ENCODE measurements at places on chromosomes 2 and 18.

- no peak for DNase-seq
Observed at GRCh38 chr2:161983331-161983651, 90.7 kb downstream of the DPP4 start.

- DNase-seq: no peak
Observed at GRCh38 chr2:109318150-109318948, 189.3 kb downstream of the SH3RF3 start.

GRCh38 chr2:181658444-181658843 is 1.5 kb upstream of the CERKL start:
- DNase-seq: no peak

DNA sequence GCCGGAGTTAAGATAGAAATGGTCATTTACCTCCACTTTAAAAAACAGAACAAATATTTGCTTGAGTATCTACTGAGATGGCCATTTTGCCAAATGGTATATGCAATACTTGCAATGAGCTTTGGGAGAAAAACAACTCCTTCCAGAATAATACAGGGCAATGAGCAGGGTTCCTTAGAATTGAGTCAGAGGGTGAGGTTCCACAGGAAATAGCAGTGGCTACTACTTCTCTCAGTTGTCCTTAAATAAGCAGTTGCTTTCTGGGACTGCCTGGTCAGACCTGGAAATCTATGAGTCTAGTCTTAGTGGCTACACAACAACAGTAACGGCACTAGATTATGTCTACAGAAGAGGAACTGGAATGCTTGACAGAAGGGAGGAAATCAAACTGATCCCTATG is 80.9 kb upstream of the CCDC85A start:
- DNase-seq: no peak

DNA sequence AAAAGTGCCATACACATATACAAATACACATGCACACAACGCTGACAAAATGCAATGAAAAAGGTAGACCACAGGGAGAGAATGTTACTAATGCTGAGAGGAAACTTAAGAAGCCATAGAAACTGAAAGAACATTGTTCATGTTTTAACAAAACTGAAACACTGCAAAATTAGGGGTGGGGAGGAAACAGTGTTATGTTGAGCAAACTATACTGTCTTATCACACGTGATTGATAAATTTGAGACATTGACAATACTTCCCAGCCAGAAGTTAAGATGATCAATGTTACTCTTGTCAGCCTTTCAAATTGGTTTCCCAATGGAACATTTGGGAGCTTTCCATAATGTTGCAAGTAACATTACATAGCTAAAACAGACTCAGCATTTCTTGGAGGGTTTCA is 165.5 kb downstream of the L3MBTL4 start:
- no peak for DNase-seq

- DNase-seq: no peak
Observed at GRCh38 chr2:120105360-120105759, 92.5 kb downstream of the EPB41L5 start.

All from activated naive CD4-positive, alpha-beta T cell (primary cell).